ENCODE measurements at places on chromosomes 5 and 9. TPM values are rescaled to one million over a fixed set of nuclear protein-coding genes. Genes with fewer than 3 reads are reported as not detected.

The TIFAB gene
- polyA plus RNA-seq = 0.46 TPM

The PLPP7 gene
- polyA plus RNA-seq = 1.1 TPM

The KIF20A gene
- 40.0 TPM for polyA plus RNA-seq

GRCh38 chr5:43020399-43020746, 19.7 kb downstream of the ANXA2R start:
- DNase-seq = no peak

- no peak for DNase-seq
Observed at GRCh38 chr5:51968756-51969155, 585.5 kb downstream of the ISL1 start.
